ENCODE measurements at places on chromosomes 3 and 15. TPM values are rescaled to one million over a fixed set of nuclear protein-coding genes. Genes with fewer than 3 reads are reported as not detected.

- H3K27me3 ChIP-seq = no peaks in the 10 kb centered on the region
- H3K4me1 ChIP-seq = no peaks in the 10 kb centered on the region
- DNase-seq = no peak
- no peak overlapping the region for H3K4me3 ChIP-seq
- H3K36me3 ChIP-seq = no peaks in the 10 kb centered on the region
These were observed 101.7 kb downstream of the MEGF11 start for GRCh38 chr15:66151809-66152208.

PLS1 gene
- 0.68 TPM for total RNA-seq

C3orf20 gene
- total RNA-seq = not detected

- H3K36me3 ChIP-seq = no peaks in the 10 kb centered on the region
- H3K27ac ChIP-seq = no peak overlapping the region
- H3K4me3 ChIP-seq = no peak overlapping the region
These were observed 590.0 kb upstream of the ADAMTS9 start for GRCh38 chr3:65277798-65278197.

FGF7 gene
- total RNA-seq = 111 TPM

DNA sequence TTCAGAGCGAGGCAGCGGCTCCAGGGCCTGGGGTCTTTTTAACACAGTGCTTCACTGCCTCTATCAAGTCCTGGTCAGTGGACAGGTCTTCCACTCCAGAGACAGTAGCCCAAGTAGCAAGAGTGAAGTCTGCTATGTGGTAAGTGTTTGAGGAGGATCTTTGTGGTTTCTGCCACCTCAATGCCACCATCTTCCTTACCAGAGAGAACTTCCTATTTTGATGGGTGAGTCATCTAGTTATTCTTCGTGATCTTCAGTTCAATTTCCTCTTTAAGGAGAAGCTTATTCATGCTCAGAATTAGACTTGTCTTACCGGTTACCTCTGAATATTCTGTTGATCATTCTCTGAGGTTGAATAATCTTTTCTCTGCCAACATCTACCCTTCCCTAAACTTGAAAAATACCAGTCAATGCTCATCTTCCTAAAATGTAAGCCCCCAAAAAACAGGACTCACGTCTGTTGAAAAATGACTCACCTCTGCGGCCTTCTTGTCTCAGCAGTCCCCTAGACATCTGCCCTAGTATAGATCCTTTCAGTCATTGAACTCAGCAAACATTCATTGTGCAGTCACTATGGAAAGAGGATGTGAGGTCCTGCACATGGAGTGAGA, 32.2 kb upstream of the BCL6 start:
- DNase-seq = no peak
- H3K4me1 ChIP-seq = no peaks in the 10 kb centered on the region
- H3K4me3 ChIP-seq = no peak overlapping the region
- no peaks in the 10 kb centered on the region for H3K27me3 ChIP-seq
- H3K36me3 ChIP-seq = no peaks in the 10 kb centered on the region
- no peak overlapping the region for H3K27ac ChIP-seq

DNA sequence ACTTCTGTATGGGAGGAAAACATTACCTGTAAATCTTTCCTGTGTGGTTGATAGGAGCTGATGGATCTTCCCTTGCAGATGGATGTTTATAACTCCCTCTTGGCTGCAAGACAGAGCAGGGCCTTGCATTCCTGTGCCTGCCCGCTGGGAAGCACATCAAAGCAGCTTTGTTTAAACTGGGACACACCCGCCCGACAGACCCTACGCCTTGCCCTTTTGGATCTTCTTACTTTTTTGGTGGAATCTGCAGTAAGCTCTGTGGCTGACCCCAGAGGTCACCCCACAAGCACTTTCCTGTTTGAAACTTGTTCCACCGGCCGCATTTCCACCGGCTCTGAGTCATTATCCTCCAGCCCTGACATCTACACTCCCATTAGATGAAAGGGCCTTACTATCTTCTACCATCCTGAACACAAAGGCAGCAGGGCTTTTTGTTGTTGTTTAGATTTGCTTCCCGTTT, 244.1 kb upstream of the STT3B start:
- no peaks in the 10 kb centered on the region for H3K36me3 ChIP-seq
- no peak for DNase-seq
- no peaks in the 10 kb centered on the region for H3K27me3 ChIP-seq
- H3K27ac ChIP-seq = no peak overlapping the region

CKMT1A gene
- not detected for total RNA-seq

GRCh38 chr3:112043621-112044201, 9.2 kb downstream of the TMPRSS7 start:
- no peak overlapping the region for H3K4me3 ChIP-seq
- no peaks in the 10 kb centered on the region for H3K27me3 ChIP-seq
- H3K36me3 ChIP-seq = no peaks in the 10 kb centered on the region

EFCC1 gene
- 5.4 TPM for total RNA-seq

- H3K36me3 ChIP-seq = no peaks in the 10 kb centered on the region
- H3K4me1 ChIP-seq = no peaks in the 10 kb centered on the region
- no peaks in the 10 kb centered on the region for H3K27me3 ChIP-seq
These were observed 388.2 kb downstream of the CACNA2D3 start for GRCh38 chr3:54510506-54510905.

DNA sequence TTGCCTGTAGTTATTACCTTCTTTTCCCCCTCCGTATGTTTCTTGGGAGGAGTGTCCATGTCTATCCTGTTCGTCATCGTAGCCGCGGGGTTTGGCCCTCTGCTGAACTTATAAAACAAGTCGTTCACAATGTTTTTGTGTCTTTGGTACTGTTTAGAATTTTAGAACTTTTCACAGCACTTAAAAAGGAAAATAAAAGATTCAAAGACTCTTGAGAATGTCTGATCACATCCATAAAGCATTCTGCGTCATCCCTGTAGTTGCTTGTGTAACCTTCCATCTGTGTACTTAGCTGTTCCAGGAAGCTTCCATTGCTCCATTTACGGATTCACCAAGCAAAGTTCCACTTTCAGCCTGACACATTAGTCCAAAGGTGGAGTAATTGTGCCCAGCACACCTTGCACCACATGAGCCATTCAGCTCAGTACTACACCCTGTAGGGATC, 677.1 kb upstream of the NR2F2 start:
- no peak overlapping the region for H3K27ac ChIP-seq
- H3K4me3 ChIP-seq = no peak overlapping the region
- no peak for DNase-seq
- no peaks in the 10 kb centered on the region for H3K4me1 ChIP-seq
- no peaks in the 10 kb centered on the region for H3K27me3 ChIP-seq

ISLR gene
- 186 TPM for total RNA-seq

DNA sequence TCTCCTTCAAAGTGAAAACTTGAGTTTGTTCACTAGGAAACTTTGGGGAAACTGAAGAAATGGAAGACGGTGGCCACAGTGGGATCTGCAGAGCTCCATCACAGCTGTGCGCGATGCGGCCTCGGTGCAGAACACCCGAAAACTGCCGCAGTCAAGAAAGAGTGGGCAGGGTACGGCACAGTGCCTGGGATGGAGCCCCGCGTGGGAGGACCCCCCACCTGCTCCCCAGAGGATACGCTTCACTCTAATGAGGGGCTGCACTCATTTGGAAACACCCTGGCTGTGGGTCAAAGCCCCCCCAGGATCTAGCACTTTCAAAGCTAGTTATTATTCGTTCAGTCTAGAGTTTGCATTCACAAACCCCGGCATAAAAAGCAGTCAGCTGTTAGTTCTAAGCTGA, 9.5 kb downstream of the ADAMTS17 start:
- no peak overlapping the region for H3K27ac ChIP-seq
- H3K4me3 ChIP-seq = no peak overlapping the region
- DNase-seq = no peak
- no peaks in the 10 kb centered on the region for H3K27me3 ChIP-seq

DNA sequence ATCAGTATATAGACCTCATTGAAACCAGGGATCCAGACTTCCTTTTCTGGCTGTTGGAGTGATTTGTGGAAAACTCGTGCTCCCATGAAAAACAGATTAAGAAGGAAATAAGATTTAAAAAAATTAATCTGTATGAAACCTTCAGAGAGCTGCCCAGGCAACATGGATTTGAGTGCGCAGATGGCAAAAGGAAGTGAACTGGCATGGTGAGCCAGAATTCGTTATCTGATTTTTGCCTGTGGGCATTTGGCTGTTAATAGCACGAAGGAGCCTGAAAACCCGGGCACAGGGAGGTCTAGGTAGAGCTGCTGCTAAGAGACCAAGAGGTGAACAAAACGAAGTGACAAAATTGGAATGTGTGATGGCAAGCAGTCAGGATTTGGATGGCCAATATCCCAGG, 19.1 kb upstream of the SPINK8 start:
- H3K27ac ChIP-seq = no peak overlapping the region
- no peak for DNase-seq
- H3K4me3 ChIP-seq = no peak overlapping the region

- H3K4me3 ChIP-seq = no peak overlapping the region
- no peaks in the 10 kb centered on the region for H3K27me3 ChIP-seq
- no peak overlapping the region for H3K27ac ChIP-seq
- no peaks in the 10 kb centered on the region for H3K36me3 ChIP-seq
These were observed 126.2 kb downstream of the TPRG1 start for GRCh38 chr3:189297932-189298331.

GRCh38 chr3:13172644-13173013, 99.4 kb upstream of the IQSEC1 start:
- no peaks in the 10 kb centered on the region for H3K4me1 ChIP-seq
- H3K27me3 ChIP-seq = no peaks in the 10 kb centered on the region
- H3K27ac ChIP-seq = no peak overlapping the region
- peak; percentile 46 for DNase-seq
- H3K36me3 ChIP-seq = no peaks in the 10 kb centered on the region

- peaks cover 33% of the 10 kb centered on the region for H3K36me3 ChIP-seq
- peak overlapping the region; percentile 78 for H3K27ac ChIP-seq
- H3K27me3 ChIP-seq = no peaks in the 10 kb centered on the region
- peaks cover 47% of the 10 kb centered on the region for H3K4me1 ChIP-seq
- no peak for DNase-seq
These were observed 28.3 kb downstream of the MASP1 start for GRCh38 chr3:187263270-187263669.

C2CD4B gene
- 4.6 TPM for total RNA-seq

DNA sequence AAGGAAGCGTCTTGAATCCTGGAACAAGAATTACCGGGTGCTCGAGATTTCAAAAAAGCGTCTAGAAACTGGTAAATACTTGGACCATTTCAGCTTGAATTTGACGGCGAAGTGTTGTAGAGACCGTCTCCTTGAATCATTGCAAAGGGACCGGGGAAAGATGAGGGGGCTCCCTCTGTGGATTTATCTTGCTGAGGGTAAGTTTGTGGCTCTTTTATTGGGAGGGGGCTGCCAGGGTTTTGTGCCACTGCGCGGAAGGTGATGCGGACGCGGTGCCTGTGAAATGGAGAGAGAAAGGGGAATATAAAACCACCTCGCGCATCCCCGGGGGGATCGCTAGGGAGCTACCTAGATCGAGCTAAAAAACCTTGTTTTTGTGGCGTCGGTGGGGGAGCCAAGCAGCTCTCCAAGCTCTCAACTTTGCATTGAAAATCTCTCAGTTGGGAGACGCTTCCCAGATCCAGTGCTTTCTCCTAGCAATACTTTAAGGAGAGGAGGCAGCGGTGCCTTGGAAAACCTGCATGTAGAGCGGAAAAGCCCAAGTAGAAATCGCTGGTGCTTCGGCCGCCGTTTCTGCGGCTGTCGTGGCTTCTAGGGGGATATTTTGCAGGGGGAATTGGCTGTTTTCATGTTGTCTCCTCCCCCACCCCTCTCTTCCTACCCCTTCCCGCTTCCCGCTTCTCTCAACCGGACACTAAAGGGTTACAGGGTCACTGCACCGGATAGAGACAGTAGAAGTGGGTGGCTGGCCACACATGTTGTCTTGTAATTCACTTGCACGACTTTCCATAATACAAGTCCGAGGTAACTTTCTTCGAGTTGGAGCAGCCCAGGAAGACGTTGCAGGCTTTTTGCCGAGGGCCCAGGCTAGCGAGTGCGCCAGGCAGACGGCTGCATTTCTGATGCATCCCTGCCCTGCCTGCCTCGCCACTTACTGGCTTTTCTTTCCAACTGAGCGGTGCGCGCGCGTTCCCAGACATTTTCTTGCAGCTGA, 187.6 kb downstream of the NLGN1 start:
- H3K4me3 ChIP-seq = peak overlapping the region; percentile 30
- H3K27me3 ChIP-seq = no peaks in the 10 kb centered on the region
- H3K36me3 ChIP-seq = no peaks in the 10 kb centered on the region
- peaks cover 7% of the 10 kb centered on the region for H3K4me1 ChIP-seq

SKOR1 gene
- 0.99 TPM for total RNA-seq

GRCh38 chr3:42005401-42005800, 43.5 kb upstream of the ULK4 start:
- no peaks in the 10 kb centered on the region for H3K27me3 ChIP-seq
- no peak overlapping the region for H3K4me3 ChIP-seq
- no peak overlapping the region for H3K27ac ChIP-seq
- no peaks in the 10 kb centered on the region for H3K4me1 ChIP-seq
- H3K36me3 ChIP-seq = no peaks in the 10 kb centered on the region
- no peak for DNase-seq

ACOX2 gene
- 35.8 TPM for total RNA-seq

GRCh38 chr3:57173687-57174086, 8.5 kb upstream of the IL17RD start:
- H3K4me3 ChIP-seq = no peak overlapping the region
- no peaks in the 10 kb centered on the region for H3K27me3 ChIP-seq
- no peak overlapping the region for H3K27ac ChIP-seq
- peaks cover 10% of the 10 kb centered on the region for H3K4me1 ChIP-seq
- H3K36me3 ChIP-seq = no peaks in the 10 kb centered on the region

GRCh38 chr15:47742334-47742733, 25.0 kb downstream of the SEMA6D start:
- no peak overlapping the region for H3K27ac ChIP-seq
- H3K36me3 ChIP-seq = no peaks in the 10 kb centered on the region
- H3K27me3 ChIP-seq = no peaks in the 10 kb centered on the region
- DNase-seq = no peak

DNA sequence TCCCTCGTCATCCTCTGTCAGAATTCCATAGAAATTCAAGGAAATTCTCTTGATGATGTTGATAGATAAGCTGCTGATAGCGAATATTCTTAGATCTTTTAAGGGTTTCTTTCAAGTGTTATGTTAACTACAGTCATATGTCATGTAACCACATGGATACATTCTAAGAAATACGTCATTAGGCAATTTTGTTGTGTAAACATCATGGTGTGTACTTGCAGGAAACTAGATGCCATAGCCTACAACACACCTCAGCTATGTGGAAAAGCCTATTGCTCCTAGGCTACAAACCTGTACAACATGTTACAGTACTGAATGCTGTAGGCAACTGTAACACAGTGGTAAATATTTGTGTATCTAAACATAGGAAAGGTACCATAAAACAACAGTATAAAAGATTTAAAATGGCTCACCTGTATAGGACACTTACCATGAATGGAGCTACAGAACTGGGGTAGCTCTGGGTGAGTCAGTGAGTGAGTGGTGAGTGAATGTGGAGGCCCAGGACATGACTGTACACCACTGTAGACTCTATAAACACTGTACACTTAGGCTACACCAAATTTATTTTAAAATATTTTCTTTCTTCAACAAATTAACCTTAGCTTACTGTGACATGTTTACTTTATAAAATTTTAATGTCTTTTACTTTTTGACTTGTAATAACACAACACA, 34.6 kb downstream of the GLDN start:
- H3K36me3 ChIP-seq = no peaks in the 10 kb centered on the region
- no peak overlapping the region for H3K27ac ChIP-seq
- H3K27me3 ChIP-seq = no peaks in the 10 kb centered on the region

DGKG gene
- 10.0 TPM for total RNA-seq

Measured in sigmoid colon (tissue), 7 donors.